ENCODE measurements at places on chromosomes 6 and 20.

DNA sequence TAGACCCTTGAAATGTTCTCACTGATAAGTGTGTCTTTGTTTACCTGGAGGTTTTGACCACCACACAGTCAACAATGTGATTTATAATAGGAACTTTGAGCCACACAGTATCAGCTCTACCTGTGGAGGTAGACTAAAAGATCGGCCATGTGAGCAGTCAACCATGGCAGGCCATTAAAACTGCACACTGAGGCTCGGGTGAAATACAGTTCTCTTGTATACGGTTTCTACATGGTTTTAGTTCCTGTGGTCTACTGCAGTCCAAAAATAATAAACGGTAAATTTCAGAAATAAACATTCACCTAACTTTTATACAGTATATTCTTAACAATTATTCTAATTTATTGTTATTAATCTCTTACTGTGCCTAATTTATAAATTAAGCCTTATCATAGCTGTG, 47.2 kb downstream of the TRIM38 start:
- no peak for DNase-seq

DNA sequence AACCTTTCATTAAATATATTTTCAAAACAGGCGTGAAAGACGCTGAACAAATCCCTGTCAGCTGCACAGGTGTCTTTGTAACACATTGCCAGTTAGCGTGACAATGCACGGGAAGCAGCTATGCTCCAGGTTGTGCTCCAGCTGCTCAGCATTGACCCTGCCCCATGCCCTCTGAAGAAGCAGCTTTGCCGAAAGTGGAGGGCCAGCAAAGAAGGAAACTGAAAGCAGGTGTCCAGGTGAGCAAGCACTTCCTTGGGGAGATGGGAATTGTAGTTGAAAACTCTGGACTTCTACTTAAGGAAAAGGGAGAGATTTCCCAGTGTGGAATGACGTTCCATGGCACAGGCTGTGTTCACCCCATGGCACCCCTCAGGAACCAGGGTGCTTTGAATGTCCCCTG, 125.7 kb downstream of the TTLL2 start:
- DNase-seq, result no peak

GRCh38 chr20:16011056-16011455, 562.2 kb downstream of the KIF16B start:
- DNase-seq, result no peak

DNA sequence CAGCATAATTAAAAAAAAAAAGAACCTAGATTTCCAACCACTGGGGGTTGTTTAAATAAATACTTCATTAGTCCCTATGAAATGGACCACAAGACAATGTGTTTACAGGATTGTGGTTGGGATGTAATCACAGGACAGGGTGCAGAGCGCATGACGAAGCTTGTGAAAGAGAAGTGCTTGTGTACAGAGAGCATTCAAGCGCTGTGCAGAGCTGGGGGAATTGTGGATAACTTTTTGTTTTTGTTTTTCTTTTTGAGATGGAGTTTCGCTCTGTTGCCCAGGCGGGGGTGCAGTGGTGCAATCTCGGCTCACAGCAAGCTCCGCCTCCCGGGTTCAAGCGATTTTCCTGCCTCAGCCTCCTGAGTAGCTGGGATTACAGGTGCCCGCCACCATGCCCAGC, 22.3 kb downstream of the LAMA5 start:
- no peak for DNase-seq

- no peak for DNase-seq
Measured at GRCh38 chr6:160133441-160134336, 12.1 kb downstream of the SLC22A1 start.

DNA sequence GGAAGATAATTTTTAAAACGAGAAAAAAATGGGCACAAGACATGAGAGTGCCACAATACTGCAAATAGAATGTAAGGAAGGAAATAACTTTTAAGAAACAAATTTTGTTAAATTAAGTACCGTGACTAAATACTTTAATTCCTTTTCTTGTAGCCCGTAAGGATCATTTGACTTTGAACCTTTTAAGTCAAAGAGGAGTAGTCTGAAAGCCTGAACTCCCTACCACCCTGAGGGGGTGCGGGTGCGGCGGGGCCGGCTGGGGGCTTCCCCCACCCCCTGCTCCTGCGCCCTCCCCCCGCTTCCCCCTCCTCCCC, 231 bp upstream of the PHACTR2 start:
- no peak for DNase-seq

- no peak for DNase-seq
Measured at GRCh38 chr6:63883597-63883996, 248.0 kb downstream of the PHF3 start.

Measured in EH (cell line).